ENCODE measurements at places on chromosomes 5 and 9. TPM values are rescaled to one million over a fixed set of nuclear protein-coding genes. Genes with fewer than 3 reads are reported as not detected.

- DNase-seq: peak; percentile 81
These were observed 46.1 kb downstream of the DCP2 start for GRCh38 chr5:113022661-113023060.

GRCh38 chr5:95713960-95714710 lies 17.0 kb upstream of the RHOBTB3 start:
- no peak for DNase-seq

SLC31A1 gene
- 11.8 TPM for total RNA-seq

FOXD4L5 gene
- total RNA-seq: not detected

ACTL7A gene
- total RNA-seq: not detected

ARRDC3 gene
- total RNA-seq: 117 TPM

CCNJL gene
- total RNA-seq: 20.7 TPM

DBN1 gene
- total RNA-seq: 13.7 TPM
